ENCODE measurements at places on chromosomes 1 and 21.

GRCh38 chr1:147072482-147073432 is 99.5 kb downstream of the PRKAB2 start:
- DNase-seq = no peak

- DNase-seq = no peak
Measured at GRCh38 chr21:35651196-35651595, 409.1 kb downstream of the SETD4 start.

GRCh38 chr1:42552636-42553035 is 89.5 kb downstream of the CCDC30 start:
- no peak for DNase-seq

DNA sequence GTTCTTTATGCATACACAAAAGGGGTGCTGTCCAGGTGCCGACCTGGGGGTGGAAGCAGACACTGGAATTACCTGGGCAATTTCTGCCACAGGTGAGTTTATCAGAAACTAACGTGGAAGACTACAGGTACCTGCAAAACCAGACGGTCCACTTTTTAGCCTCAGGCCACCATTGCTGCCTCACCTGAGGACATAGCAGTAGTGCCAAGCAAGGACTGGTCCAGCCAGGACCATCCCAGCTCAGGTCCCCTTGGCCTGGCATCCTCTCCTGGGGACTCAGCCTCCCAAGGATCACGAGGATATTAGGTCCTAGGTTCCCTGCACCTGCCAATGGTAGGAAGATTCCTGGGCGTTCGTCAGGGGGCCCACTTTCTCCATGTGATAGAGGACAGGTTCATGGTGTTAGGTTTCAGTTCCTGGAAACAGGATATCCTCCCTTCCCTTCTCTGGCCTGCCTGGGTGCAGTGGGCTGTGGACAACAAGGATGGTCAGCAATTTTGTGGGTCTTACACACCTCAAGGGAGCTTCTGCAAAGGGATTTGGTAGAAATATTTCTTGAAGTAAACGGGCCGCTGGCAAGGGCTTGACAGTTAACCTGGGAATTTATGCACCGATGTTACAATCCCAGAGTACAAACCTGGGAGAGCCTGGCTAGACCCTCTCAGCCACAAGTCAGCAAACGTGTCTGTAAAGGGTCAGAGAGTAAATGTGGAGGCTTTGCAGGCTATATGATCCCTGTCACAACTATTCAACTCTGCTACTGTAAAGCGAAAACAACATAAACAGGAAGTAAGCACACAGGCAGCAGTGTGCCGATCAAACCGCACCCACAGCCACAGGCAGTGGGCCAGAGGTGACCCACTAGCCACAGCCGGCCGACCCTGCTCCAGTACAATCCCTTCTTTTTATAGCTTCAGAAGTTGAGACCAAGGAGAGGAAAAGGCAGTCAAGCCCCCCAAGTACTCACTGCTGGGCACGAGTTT is 71.4 kb upstream of the RAB4A start:
- no peak for DNase-seq

- no peak for DNase-seq
Measured at GRCh38 chr1:220226752-220227151, 45.5 kb downstream of the RAB3GAP2 start.

DNA sequence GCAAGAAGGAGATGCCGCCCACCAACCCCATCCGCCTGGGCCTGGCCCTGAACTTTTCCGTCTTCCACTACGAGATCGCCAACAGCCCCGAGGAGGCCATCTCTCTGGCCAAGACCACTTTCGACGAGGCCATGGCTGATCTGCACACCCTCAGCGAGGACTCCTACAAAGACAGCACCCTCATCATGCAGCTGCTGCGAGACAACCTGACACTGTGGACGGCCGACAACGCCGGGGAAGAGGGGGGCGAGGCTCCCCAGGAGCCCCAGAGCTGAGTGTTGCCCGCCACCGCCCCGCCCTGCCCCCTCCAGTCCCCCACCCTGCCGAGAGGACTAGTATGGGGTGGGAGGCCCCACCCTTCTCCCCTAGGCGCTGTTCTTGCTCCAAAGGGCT is 732 bp downstream of the SFN start:
- no peak for DNase-seq

DNA sequence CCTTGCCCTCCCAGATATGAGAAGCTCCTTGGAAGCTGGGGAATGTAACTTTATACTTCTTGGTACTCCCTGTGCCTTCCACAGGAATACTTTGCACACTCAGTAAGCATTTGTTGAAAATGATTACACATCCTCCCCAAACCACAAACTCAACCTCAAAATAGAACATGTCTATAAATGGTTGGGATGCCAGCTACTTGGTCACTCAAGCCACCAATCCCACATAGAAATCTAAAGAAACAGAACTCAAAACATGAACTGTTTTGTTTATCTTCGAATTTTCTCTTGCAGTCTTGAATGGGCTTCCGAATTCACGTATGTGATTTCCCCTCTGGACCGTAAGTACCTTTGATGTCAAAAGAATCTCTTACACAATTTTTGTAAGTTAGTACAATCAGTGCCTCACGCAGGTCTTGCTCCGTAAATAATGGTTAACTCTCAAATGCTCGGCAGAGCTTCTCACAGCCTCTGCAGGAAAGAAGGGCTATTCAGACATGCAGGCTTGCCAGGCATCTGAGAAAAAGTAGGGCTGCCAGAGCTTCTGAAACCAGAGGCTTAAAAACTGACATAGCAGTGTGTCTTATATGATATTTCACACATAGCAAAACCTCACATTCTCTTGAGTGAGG is 26.9 kb downstream of the SORT1 start:
- no peak for DNase-seq

GRCh38 chr1:220879076-220879508 is at the start of gene HLX:
Gene HLX (plus strand): TSS chr1:220879443. CDS start chr1:220879858, 415 bp downstream.
- no peak for DNase-seq

DNA sequence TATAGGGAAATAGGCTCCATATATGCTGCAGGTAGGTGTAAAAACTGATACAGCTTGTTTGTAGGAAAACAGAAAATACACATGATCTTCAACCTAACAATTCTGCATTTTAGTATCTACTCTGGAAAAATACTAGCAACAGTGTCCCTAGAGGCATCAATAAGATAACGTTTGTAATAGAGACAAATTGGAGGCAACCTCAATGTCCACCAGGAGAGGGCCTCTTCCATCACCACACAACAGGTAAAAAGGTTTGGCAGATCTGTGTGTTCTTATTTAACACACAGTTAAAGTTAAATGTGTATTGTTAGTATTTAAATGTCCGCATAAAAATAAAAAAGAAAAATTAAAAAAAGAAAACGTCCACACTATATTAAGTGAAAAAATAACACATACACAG is 5.4 kb downstream of the EIF2D start:
- DNase-seq = no peak

DNA sequence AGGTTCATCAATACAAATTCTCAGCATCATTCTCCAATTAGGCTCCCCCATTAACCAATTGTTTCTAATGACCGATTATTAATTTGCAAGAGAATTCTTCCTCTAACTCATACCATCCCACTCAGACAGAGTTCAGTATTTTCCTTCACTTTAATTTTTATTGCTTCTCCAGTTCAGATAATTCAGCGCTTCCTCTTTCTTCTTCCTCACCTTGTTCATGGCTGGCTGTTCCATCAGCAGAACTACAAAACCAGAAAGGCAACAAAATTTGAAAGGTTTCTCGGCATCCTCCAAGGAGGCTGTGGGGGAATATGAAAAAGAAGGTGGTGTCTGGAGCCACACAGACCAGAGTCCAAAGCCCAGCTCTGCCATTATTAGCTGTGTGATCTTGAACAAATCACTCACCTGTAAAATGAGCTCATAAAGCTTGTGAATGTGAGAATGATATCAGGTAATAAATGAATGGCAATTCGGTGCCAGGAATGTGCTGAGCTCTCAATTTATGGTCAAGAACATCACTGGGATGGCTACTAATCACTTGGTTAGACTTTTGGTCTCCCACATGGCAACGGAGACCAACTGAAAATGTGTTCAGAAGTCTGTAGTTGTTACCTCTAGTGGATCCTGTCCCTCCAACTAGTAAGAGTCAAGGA is 11.7 kb upstream of the ZNF436 start:
- DNase-seq = no peak

- no peak for DNase-seq
Measured at GRCh38 chr1:48076017-48076416, 78.8 kb upstream of the TRABD2B start.

GRCh38 chr21:45388611-45389296 is 16.2 kb upstream of the COL18A1 start:
- no peak for DNase-seq

Measured in cortex of kidney (tissue), 1 donor.